Hepatocyte (in vitro differentiated cells): ENCODE measurements at places on chromosomes 16 and 17. TPM values are rescaled to one million over a fixed set of nuclear protein-coding genes. Genes with fewer than 3 reads are reported as not detected.

The C16orf92 gene
- total RNA-seq = not detected in 2 replicates

The CDYL2 gene
- total RNA-seq = 11.6 and 12.2 TPM in 2 replicates

DNA sequence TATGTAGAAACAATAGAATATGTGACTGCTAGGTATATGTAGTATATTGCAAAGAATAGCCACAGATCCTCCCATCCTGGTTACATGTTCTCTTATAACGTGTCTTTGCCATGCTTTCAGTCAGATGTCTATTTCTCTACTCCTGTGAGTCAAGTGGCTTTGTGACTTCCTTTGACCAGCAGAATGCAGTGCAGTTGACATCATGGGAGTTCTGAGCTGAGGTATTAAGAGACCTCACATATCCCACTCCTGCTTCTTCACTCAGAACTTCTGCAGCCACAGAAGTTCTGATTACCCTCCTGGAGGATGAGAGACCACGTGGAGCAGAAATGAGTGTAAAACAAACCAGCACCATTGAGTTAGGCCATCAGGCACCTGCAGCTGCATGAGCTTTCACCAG is 222.5 kb downstream of the PRKCA start:
- H3K27me3 ChIP-seq = no peaks in the 10 kb centered on the region
- no peak overlapping the region for H3K27ac ChIP-seq
- H3K4me3 ChIP-seq = no peak overlapping the region
- no peak for DNase-seq
- H3K4me1 ChIP-seq = peaks cover 21% of the 10 kb centered on the region

The HCFC1R1 gene
- total RNA-seq = 19.7 and 35.7 TPM in 2 replicates

The CFDP1 gene
- total RNA-seq = 106 and 116 TPM in 2 replicates

The HOXB2 gene
- 5.6 and 6.7 TPM in 2 replicates for total RNA-seq

DNA sequence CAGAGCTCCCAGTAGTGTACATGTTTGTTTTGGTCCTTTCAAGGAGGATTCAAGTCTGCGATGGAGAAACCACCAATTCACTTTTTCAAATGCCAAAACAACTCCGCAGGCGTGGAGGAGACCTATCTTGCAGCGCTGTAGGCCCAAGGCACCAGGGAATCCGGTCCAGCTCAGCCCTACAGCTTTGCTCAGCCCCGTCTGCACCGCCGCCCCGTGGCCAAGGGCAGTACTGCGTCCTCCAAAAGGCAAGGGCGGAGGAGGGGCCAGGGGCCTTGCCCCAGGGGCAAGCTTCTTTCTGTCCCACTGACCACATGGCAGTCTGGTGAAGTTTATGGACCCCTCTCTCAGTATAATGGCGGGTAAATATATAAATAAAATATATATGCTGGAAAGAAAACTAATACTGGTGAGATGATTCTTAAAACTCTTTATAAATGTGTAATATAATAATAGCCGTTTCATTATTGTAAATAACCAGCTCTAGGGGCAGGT is 709 bp upstream of the CD300LG start:
- H3K4me3 ChIP-seq = no peak overlapping the region
- peak; percentile 88 for DNase-seq
- no peaks in the 10 kb centered on the region for H3K36me3 ChIP-seq

- H3K36me3 ChIP-seq = no peaks in the 10 kb centered on the region
- no peak overlapping the region for H3K4me3 ChIP-seq
- H3K27me3 ChIP-seq = no peaks in the 10 kb centered on the region
- peaks cover 4% of the 10 kb centered on the region for H3K4me1 ChIP-seq
- no peak overlapping the region for H3K27ac ChIP-seq
Measured at GRCh38 chr16:83945587-83945986, 7.5 kb upstream of the OSGIN1 start.

DNA sequence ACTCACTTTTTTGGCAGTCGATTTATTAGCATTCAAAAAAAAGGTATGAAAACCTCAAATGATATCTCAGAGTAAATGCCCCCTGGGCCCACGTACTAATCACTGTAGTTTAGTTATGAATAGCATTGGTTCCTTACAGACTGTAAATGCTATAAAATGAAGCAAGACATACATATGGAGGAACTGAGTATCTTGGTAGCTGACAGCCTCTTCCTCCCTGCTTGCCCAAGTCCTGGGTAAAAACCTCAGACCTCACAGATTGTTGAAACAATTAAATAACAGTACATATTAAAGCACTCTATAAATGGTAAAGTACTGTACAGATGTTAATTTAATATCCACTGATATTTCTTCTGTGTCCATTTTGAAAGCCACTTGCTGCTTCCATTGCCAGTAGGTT is 33.2 kb upstream of the ABCC11 start:
- H3K36me3 ChIP-seq = no peaks in the 10 kb centered on the region
- H3K27ac ChIP-seq = no peak overlapping the region
- H3K4me3 ChIP-seq = no peak overlapping the region
- peaks cover 8% of the 10 kb centered on the region for H3K4me1 ChIP-seq
- no peak for DNase-seq
- H3K27me3 ChIP-seq = no peaks in the 10 kb centered on the region

- DNase-seq = peak; percentile 95
- H3K36me3 ChIP-seq = no peaks in the 10 kb centered on the region
- no peaks in the 10 kb centered on the region for H3K27me3 ChIP-seq
- H3K27ac ChIP-seq = peak overlapping the region; percentile 89
- H3K4me3 ChIP-seq = no peak overlapping the region
Measured at GRCh38 chr16:84726079-84726668, 26.4 kb downstream of the USP10 start.

DNA sequence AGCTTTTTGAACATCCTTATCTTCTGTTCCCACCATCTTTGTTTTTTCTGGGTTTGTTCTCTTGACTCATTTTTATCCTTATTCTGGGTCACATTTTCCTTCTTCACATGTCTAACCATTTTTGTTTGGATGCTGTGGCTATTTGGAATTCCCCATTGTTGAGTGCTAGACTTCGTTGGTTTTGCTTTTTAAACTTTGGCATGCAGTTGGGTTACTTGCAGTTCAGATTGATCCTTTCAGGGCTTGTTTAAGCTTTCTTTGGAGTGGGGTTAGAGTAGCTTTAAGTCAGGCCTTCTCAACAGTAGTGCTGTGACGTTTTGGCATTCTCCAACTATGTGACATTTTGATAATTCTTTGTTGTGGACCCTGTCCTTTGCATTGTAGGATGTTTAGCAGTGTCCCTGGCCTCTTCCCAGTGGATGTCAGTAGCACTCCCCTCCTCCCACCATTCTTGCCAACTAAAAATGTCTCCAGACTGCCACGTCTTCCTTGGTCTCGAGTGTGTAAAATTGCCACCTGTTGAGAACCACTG is 21.1 kb downstream of the PRMT7 start:
- H3K4me3 ChIP-seq = no peak overlapping the region
- peak overlapping the region; percentile 87 for H3K27ac ChIP-seq
- peaks cover 29% of the 10 kb centered on the region for H3K4me1 ChIP-seq
- DNase-seq = no peak
- H3K36me3 ChIP-seq = no peaks in the 10 kb centered on the region

The KIF2B gene
- total RNA-seq = not detected in 2 replicates

DNA sequence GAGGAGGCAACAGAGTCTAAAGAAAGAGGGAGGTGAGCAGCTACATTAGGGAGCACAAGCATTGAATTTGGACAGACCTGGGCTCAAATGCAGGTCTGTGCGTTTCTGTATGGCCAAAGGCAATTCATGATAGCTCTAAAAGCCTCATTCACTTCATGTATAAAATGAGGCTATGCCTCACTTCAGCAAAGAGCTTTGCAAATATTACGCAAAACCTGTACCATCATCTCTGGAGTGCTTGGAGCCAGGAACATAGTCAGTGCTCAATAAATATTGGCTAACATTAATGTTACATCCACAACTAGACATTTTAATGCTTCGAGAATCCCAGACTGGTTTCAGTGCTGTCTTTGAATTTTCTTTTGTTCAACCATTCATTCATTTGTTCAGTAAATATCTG is 254.7 kb upstream of the CDH11 start:
- H3K4me1 ChIP-seq = no peaks in the 10 kb centered on the region
- no peak for DNase-seq
- no peak overlapping the region for H3K27ac ChIP-seq

GRCh38 chr16:88914750-88915368 is 48.4 kb upstream of the PABPN1L start:
- no peak for DNase-seq
- H3K27me3 ChIP-seq = no peaks in the 10 kb centered on the region
- no peaks in the 10 kb centered on the region for H3K36me3 ChIP-seq
- H3K27ac ChIP-seq = peak overlapping the region; percentile 55

The GLP2R gene
- total RNA-seq = 2.1 and 3.3 TPM in 2 replicates

The KCNH4 gene
- total RNA-seq = 0.08 and 0.17 TPM in 2 replicates
